ENCODE measurements at places on chromosomes 11 and 22. TPM values are rescaled to one million over a fixed set of nuclear protein-coding genes. Genes with fewer than 3 reads are reported as not detected.

GRCh38 chr11:831118-831864, 1.5 kb upstream of the CD151 start:
- no peak overlapping the region for H3K27ac ChIP-seq
- H3K4me1 ChIP-seq: peaks cover 48% of the 10 kb centered on the region
- DNase-seq: no peak
- H3K36me3 ChIP-seq: no peaks in the 10 kb centered on the region
- H3K4me3 ChIP-seq: peak overlapping the region; percentile 79
- peaks cover 50% of the 10 kb centered on the region for H3K27me3 ChIP-seq

DNA sequence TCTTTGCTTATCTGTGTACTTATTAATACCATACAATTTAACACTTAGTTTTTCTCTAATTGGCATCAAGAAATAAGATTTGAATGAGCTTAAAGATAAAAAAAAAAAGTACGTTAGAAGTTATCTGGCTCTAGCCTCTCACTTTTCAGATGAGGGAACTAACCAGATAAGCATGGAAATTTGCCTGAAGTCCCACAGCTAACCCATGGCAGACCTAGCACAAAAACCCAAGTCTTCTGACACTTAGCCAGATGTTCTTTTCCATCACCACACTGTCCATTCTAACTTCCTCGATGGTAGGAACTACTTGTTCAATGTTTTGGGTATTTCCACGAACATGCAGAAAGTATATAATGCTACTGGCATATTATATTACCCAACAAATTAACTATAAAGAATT, 7.4 kb upstream of the SOX6 start:
- H3K27ac ChIP-seq: no peak overlapping the region
- no peak for DNase-seq
- no peaks in the 10 kb centered on the region for H3K36me3 ChIP-seq

DNA sequence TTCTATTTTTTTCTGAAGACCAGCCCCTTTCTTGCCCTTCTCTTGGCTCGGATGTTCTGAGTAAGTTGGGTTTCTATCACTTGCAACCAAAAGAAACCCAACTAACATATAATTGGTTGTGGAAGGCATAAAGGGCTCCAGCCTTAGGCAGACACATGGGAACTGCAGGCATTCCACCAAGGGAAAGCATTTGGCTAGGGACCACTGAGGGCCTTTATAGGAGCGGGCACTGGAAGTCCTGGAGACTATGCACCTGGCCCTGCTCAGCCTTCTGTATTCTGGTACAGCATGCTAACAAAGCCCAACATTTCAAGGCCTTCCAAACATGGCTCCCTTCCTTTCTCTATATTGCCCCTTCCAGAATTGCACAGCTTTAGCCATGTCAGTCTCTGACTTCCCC, 17.6 kb upstream of the LMO1 start:
- DNase-seq: no peak
- H3K4me1 ChIP-seq: peaks cover 3% of the 10 kb centered on the region
- no peak overlapping the region for H3K27ac ChIP-seq

GRCh38 chr11:94151903-94152677, 23.4 kb downstream of the PANX1 start:
- H3K27ac ChIP-seq: peak overlapping the region; percentile 88
- no peak for DNase-seq
- H3K4me3 ChIP-seq: no peak overlapping the region
- H3K36me3 ChIP-seq: no peaks in the 10 kb centered on the region
- H3K27me3 ChIP-seq: no peaks in the 10 kb centered on the region

The MIOX gene
- not detected for polyA plus RNA-seq

- peaks cover 5% of the 10 kb centered on the region for H3K36me3 ChIP-seq
- peaks cover 10% of the 10 kb centered on the region for H3K4me1 ChIP-seq
- no peak overlapping the region for H3K4me3 ChIP-seq
- no peak overlapping the region for H3K27ac ChIP-seq
Observed at GRCh38 chr22:37925330-37925729, 19.2 kb downstream of the MICALL1 start.

The SLC3A2 gene
- 63.1 TPM for polyA plus RNA-seq

- no peaks in the 10 kb centered on the region for H3K27me3 ChIP-seq
- no peak for DNase-seq
- H3K4me1 ChIP-seq: peaks cover 8% of the 10 kb centered on the region
- no peak overlapping the region for H3K27ac ChIP-seq
Observed at GRCh38 chr11:120216426-120217102, 5.7 kb downstream of the OAF start.

DNA sequence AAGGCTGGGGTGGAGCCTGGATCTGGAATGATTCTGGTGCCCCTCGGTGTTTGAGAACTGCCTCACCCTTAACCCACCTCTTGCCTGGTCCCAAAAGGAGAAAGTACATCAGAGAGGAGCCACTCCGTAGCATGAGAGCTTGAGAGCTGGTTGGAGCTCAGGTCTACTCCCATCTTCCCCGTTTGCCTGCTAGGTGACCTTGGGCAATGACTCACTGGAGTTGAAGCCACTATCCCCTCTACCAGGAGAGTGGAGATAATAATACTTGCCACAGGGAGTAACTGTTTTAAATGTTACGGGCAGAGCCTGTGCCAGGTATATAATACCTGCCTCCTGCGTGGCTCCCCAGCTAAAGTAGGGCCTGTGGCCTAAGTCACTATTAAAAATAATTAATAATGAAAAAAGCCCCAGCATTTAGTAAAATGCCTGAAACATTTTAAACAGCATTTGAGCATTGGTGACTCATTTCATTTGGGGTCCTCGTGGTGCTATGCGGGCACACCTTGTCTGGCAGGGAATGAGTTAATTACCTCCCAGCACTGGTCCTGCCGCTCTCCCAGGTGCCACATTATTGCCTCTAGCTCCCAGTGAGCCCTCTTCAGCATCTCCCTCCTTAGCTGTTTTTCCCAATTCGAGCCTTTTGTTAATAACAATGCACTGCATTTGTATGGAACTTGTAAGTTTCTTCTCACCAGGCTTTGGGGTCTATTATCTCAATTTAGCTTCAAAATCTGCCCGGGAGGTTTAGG, 22.5 kb downstream of the CYTH4 start:
- no peak for DNase-seq
- H3K4me3 ChIP-seq: no peak overlapping the region
- no peaks in the 10 kb centered on the region for H3K27me3 ChIP-seq
- peaks cover 70% of the 10 kb centered on the region for H3K4me1 ChIP-seq
- H3K27ac ChIP-seq: no peak overlapping the region

GRCh38 chr22:22771696-22772377, 115.8 kb upstream of the IGLL5 start:
- peaks cover 41% of the 10 kb centered on the region for H3K4me1 ChIP-seq
- H3K4me3 ChIP-seq: no peak overlapping the region
- H3K36me3 ChIP-seq: no peaks in the 10 kb centered on the region
